ENCODE measurements at places on chromosomes 12 and 14.

DNA sequence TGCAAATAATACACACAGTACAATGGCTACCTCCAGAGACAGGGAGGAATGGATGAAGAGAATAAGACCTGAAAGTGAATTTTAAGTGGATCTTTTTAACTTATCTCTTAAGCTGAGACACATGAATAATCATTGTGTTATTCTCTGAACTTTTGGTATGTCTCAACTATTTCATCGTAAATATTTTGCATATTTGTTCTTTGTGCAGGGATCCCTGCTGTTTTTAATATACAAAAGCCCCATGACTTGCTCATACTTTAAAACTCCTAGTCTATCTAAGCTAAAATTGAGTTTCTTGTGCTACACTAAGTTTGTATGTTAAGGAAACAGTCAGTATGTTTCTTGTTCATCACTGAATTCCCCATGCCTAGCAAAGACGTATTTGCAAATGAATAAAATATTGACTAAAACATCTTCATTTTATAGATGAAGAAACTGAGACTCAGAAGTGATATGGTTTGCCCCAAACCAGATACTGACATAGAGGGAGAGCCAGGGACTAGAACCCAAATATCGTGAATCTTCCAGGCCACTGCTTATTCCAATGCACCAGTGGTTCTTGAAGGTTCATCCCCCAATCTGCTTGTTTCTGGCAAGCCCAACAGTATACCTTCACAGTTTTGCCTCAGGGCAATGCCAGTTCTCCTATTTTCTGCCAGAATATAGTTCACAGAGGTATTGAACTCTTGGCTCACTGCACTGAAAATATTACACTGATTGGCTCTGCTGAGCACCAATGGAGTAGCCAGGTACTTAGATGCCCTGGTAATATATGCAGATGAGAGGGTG, 356.9 kb downstream of the MED13L start:
- no peak for DNase-seq

DNA sequence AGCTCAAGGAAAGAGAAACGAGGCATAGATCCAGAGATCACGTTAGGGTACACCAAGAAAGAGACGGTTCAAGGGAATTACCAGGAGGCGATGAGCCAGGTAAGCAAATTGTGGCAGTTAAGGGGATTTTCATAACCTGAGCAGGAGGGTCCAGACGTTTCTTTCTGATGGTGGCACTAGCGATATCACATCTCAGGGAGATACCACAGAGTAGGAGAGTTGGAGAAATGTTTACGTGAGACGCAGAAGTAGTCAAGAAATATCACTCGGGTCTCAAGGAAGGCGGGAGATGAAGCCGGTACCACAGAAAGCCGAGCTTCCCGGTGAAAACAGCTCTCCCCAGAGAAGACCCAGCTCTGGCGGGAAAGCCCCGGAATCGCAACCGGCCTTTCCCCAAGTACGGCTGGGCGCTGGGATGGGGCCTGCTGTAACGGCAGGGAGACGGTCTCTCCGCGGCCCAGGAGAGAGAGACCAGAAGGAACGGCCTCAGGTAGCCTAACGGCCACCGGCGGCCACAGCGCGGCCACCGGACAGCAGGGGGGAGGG, 485 bp downstream of the SENP1 start:
- peak; percentile 34 for DNase-seq

DNA sequence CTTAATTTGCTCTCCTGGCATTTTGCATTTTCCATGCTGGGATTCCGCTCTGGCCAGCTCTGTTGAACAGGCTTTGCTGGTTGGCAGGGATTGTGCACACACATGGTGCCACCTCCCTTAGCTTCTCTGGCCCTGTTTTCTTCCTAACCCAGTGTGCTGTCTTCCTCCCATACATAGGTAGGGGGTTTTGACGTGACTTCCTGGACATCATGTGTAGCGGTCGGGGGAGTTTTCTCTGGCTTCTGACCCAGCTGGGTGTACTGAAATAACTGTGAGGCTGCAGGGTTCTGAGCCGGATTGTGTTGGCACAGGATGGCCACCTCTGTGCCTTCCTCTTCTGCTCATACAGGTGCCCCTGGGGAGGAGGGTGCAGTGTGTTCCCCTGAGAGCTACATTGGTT, 25.7 kb downstream of the C14orf132 start:
- no peak for DNase-seq

GRCh38 chr12:14773685-14774073, 29.6 kb downstream of the WBP11 start:
- no peak for DNase-seq

DNA sequence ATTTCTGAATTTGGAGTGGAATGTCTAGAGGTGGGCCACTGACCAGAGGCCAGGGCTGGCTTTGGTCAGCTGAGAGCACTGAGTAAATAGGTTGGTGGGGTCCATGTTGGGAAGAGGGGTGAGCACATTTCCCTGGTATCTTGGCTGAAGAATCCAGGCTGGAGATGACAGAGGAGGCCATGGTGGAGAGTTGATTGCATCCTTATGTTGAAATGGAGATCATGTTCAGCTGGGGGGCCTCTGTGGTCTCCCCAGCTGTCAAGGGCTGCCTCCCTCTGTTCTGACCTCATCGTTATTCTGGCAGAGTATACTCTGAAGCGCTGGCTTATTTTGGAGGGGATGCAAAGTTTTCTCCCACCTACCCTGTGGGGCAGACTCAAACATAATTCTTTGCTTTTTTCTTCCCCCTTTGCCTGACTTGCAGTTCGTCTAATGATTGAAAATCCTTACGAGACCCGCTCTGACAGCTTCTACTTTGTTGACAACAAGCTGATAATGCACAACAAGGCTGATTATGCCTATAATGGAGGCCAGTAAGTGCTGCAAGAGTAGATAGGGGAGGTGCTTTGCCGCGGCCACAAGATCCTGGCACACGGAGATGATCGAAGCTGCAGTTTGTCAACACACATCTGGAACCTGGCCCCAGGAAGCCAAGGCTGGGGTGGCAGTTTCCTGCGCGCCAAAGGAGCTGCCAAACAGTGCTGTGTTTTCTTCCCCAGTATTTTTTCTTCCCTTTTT, 6.0 kb upstream of the ACADS start:
- no peak for DNase-seq

DNA sequence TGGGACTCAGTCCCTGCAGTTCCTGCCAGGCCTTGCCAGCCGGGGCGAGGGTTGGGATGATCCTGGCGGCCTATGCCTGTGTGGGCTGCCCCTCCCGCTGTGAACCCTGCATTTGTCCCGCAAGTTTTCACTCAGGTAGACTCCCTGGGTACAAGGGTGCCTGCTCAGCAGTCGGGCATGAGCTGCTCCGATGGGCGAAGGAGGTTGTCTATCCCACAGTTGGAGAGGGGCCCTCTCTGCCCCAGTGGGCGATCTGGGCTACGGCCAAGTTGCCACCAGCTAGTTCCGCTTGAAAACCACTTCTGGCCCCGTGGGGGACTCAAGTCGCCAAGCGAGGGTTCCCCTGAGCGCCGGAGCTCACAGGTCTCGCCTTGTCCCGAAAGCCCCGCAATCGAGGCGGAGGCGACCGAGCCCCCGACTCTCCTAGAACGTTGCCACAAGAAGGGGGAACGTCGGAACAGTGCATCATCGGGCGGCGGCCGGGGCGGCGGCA, 365 bp upstream of the TPI1 start:
- DNase-seq = no peak

- no peak for DNase-seq
These were observed 60.8 kb upstream of the NEDD1 start for GRCh38 chr12:96846293-96846692.

DNA sequence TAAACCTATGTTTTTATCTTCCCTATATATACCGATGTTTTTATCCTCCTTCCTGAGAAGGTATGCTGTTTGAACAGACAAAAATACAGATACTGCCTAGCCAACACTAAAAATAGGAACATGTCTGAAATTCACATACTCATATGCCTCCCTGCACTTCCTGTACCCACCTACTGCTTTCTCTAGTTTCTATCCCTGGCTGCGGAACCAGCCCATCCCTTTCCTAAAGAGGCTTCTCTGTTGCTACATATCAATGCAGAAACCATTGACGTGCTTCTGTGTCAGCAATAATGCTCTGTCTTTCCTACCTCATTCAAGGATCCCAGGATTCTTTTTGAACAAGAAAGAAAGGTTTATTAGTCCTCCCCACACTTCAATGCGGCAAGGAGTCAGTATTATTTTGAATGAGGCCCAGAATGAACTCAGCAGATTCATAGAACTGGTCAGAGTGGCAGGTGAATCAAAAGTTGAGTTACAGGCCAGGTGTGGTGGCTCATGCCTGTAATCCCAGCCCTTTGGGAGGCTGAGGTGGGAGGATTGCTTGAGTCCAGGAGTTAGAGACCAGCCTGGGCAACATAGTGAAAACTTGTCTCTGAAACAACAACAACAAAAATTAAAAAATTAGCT, 67.8 kb upstream of the NAP1L1 start:
- DNase-seq = no peak

GRCh38 chr12:30968211-30968610, 41.7 kb downstream of the TSPAN11 start:
- no peak for DNase-seq

DNA sequence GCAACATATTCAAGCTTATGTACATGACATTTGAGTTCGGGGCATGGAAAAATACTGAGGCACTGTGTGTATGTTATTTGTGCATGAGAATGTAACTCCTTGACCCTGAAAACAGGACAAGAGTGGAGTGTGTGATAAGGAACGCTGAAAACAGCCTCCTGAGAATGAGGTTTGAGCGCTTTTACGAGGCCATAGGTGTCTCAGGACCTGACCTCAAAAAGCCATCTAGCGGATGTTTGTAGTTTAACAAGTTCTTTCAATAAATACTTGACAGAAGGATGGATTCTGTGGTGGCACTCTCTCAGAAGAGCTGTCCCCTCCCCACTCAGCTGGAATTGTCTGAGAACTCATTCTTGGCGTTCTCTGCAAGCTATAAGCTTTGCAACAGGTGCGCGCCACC, 350.5 kb upstream of the TMTC1 start:
- DNase-seq = no peak

GRCh38 chr14:91177073-91178034, 63.5 kb downstream of the DGLUCY start:
- peak; percentile 24 for DNase-seq

DNA sequence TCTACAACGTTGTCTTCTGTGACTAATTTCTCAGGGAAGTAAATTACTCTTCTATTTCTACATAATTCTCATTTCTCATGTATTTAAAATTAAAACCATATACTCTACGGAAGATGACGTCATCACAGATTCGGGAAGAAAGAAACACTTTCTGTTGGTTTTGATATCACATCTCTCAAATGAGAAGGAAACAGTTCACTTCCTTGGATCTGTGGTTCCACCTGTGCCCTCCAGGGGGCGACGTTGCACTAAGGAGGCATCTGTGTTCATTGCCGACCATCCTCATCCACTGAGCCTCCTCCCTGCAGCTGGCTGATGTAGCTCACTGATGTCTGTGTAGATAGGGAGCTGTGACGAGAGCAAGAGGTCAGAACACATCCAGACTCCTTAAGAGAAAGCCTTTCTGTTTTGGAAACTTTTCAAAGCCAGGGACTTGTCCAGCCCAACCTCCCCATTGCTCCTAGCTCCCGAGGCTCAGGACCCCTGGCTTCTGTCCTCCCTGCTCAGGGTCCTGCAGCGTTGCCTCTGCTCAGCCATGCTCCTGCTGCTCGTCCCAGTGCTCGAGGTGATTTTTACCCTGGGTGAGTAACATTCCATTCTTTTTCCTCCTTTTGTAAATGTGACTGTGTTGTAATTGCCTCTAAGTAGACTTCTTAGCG, 172.7 kb upstream of the OR4E1 start:
- peak; percentile 6 for DNase-seq

DNA sequence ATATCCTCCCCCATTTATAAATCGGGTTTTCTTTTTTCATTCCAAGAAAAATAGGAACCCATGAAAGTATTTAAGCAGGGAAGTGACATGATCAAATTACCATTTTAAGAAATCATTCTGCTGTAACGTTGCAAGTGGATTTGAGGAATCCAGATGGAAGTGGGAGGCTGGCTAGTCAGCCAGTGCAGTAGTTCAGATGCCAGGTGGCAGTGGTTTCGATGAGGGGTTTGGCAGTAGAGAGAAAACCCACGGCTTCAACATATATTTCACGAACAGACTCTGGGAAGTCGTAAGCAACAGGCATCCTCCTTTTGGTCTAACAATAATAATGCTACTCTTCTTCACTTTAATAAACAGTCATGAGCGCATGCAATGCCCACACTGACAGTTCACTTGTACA, 25.0 kb downstream of the PDZRN4 start:
- no peak for DNase-seq

GRCh38 chr12:131135311-131135785, 181.6 kb downstream of the ADGRD1 start:
- DNase-seq = no peak

DNA sequence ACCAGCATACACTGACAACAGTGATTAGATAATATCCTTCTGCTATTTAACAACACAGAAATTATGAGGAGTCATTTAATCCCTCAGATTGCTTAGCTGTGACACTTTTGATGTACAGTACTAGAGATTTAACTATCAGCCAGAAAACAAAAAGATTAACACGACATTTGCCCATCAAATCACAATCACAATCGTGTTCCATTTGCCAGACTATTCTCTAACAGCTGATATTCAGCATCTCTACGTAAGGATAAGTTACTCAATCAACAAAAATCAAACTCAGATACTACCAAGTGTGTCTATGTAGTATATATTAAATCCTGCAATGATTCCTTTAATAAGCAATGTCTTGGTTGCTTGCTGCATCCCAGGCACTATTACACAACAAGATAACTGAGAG, 558.7 kb upstream of the USP15 start:
- no peak for DNase-seq

- DNase-seq = no peak
These were observed 5.7 kb downstream of the RAB35 start for GRCh38 chr12:120110550-120111501.

- no peak for DNase-seq
These were observed 25.7 kb downstream of the NUAK1 start for GRCh38 chr12:106113042-106113441.

DNA sequence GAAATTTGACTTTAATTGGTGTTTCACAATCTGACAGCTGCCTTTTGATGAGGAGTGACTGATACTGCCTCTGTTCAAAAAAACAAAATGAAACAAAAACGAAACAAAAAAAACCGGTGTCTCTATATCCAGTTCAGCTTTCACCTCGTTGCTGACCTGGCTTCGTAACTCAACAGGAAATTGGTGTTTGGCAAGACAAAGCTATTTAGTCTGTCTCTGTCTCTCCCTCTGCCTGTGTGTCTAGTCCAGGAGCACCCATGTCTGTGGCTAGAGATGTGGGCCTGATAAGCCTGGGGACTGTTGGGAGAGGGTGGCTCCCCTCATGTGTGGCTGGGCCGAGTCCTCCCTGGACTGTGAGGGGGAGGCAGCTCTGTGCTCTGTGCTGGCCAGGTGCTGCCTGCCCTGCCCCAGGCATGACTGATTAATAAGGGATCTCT, 11.3 kb downstream of the CACNA1C start:
- no peak for DNase-seq

GRCh38 chr14:86938320-86938719, 1054.7 kb downstream of the GALC start:
- DNase-seq = no peak

DNA sequence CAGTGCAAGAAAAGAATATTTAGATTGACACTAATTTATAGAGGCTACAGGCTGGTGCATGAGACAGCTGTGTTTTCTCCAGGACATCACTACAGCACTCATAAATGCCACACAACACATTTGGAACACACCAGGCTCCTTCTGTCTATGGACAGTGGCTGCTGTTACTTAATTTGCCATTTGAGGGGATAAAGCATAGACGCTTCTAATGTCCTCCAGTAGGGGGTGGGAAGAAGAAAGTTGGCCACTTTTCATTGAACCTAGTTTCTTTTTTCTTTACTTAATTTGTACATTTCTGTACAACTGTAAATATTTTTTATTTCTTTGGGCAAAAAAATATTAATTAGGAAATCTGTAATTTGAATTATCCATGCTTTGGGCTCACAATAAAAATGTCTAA, 12.4 kb upstream of the RTN1 start:
- no peak for DNase-seq

- no peak for DNase-seq
These were observed 114.4 kb downstream of the SLC38A1 start for GRCh38 chr12:46154221-46154985.

All from activated naive CD4-positive, alpha-beta T cell (primary cell).